Fibroblast of skin of right biceps (primary cell): ENCODE measurements at places on chromosomes 5 and 9.
A peak's percentile ranks its signal among the peaks of the same experiment; 100 is the strongest.

DNA sequence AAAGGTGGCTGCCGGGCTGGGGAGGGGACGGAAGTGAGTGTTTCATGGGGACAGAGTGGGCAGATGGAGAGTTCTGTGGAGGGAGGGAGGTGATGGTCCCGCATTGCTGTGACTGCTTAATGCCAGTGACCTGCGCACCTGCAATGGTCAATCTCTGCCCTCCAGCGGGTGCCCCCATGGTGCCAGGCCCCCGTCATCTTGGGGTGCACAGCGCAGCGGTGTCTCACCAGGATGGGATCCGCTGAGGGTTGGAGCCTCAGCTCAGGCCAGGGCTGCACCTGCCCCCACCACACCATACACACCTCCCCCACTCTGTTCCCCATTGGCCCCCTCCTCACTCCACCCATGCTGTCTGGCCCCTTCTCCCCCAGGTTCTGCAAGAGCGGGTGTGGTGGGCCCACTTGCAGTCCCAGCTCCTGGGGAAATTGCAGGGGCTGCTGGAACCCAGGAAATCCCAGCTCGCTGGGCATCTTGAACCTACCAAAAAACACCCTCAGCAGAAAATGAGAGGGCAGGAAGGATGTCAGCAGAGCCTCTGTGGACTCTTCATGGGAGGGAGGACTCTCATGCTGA, 12.1 kb upstream of the CAMSAP1 start:
- DNase-seq: no peak

GRCh38 chr9:110797611-110798010, 129.0 kb downstream of the MUSK start:
- peak; percentile 90 for DNase-seq

- no peak for DNase-seq
Measured at GRCh38 chr9:21473236-21473635, 8.9 kb downstream of the IFNE start.

DNA sequence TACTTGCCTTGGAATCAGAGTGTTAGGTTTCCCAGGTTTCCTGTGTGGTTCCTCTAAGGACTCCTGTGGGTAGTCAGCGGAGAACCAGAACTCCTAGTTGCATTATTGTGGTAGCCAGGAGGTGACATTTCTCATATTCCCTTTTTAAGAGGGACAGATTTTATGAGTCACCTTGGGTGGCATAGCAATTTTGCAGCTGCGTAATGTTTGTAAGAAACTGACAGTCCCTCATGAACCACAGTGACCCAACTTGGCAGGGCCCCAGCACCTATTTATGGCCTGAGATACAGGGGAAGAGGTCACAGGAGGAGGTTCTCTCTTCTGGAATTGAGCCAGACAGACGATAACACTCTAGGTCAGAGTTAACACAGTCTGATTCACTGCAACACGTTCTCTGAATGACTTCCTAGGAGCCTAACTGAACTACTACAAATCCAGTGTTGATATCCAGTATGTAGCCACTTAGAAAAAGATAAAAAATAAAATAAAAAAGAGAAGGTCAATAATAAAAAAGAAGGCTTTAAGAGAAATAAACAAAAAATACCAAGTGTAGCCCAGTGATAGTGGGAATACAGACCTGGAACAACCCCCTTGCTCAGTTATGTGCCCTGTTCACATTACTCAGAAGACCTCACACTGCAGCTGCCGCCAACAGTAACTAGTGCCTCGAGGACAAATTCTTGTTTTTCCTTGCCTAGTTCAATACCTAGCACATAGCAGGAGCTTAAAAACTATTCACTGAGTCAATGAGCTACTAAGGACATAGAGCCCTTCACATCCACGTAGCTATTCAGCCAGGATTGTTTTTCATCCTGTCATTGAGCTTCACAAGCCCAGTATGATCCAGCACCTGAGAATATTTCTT, 50.7 kb upstream of the VLDLR start:
- peak; percentile 70 for DNase-seq

DNA sequence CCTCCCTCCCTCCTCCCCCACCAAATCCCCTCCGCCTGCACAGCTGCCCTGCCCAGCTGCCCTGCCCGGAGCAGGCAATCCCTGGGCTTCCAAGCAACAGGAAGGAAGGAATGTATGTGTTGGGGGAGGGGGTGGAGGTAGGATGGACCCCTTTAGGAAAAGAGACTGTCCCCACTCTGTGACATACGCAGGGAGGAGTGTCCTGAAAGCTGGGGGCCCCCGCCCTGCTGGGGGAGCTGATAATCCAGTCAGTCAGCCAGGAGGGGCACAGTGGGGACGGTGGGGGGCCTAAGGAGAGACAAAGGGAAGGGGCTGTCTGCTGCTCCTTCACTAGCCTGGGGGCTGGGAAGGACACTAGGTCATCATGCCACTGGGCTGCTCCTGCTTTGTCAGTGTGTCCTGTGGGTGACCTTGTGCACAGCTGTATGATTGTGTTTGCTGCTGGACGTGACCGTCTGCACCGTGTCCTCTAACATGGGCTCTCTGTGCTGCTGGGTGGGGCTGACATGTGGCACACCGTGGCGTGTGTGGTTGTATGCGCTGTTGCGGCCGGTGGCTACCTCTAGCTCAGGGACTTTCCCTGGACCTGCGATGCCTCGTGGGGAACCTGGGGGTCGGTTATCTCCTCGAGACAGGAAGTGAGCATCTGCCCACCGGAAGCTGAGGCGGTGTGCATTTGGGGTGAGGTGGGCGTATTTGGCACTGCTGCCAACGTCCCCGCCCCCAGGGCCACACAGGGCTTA, 3.0 kb downstream of the N4BP3 start:
- DNase-seq: no peak

DNA sequence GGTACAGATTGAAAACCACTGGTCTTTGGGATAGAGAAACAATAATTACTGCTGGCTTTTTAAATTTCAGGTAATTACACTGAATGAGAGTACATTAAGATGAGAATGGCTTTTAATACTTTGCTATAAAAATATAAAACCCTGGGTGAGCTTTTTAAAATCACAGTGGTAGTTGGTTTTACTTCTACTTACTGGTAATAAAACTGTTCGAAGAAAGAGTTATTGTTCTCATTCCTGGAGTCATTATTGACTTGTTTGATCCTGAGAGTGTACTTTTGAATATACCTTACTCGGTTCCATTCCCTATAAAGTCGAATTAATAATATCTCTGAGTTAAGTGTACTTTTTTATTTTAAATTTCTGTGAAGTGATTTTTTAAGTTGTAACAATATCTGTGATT, 21.5 kb downstream of the MELK start:
- no peak for DNase-seq

GRCh38 chr5:92850886-92851285, 730.1 kb downstream of the NR2F1-AS1 start:
- no peak for DNase-seq

DNA sequence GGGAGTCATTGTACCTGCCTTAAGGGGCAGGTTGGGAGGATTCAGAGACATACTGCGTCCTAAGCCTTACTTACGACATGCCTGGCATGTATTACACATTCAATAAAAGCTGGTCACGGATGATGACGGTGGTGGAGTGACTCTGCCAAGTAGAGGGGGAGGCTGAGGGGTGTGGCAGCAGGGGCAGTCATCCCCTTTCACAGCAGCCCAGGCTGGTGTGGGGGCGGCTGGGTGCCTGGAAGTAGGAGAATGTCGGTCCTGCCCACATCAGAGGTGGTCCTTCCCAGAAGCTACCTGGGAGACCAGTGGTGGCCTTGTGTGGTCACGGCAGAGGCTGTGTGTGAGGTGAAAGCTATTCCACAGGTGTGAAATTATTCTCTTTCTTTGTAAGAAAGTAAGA, 8.9 kb downstream of the ZBTB34 start:
- no peak for DNase-seq

DNA sequence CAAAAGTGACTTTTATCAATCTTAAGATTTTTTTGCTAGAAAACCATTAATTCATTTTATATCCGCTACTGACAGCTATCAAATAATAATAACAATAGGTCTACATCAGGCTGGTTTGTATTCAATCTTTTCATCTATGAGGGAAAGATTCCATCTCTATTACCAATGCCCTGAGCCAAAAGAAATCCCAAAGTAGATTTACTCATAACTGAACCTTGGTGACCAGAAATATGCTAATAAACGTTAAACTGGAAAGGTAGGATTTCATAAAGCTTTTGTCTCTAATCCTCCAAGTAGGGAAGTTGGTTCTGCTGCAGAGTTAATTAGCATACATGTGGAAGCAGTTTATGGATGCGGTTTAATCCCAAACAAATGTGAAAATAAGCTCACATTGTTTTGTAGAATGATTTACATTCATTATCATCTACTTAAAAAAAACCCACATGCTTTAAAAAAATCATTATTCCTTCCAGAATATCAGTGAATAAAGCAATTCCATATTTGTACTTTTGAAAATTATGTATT, 715.5 kb downstream of the CETN3 start:
- DNase-seq: peak; percentile 17

- no peak for DNase-seq
Measured at GRCh38 chr9:124747065-124747464, 24.0 kb downstream of the NR6A1 start.

- peak; percentile 55 for DNase-seq
Measured at GRCh38 chr5:167442922-167443321, 848.5 kb upstream of the WWC1 start.

GRCh38 chr9:121394292-121394691, 24.2 kb upstream of the STOM start:
- DNase-seq: peak; percentile 38

GRCh38 chr5:173464813-173465212, 136.6 kb upstream of the STC2 start:
- no peak for DNase-seq

- no peak for DNase-seq
Measured at GRCh38 chr5:123094919-123095797, 6.1 kb downstream of the PRDM6 start.

GRCh38 chr9:90070469-90070868, 465.7 kb downstream of the GADD45G start:
- DNase-seq: no peak

- DNase-seq: no peak
Measured at GRCh38 chr5:1545805-1546355, 22.1 kb upstream of the LPCAT1 start.

GRCh38 chr9:94212091-94212490, 47.0 kb upstream of the ZNF169 start:
- DNase-seq: peak; percentile 21

- DNase-seq: no peak
Measured at GRCh38 chr5:164265566-164265965, 760.1 kb downstream of the MAT2B start.

- no peak for DNase-seq
Measured at GRCh38 chr5:132493241-132493640, 2.7 kb upstream of the IRF1 start.

GRCh38 chr5:169591636-169592035, 8.1 kb downstream of the SPDL1 start:
- DNase-seq: peak; percentile 41

DNA sequence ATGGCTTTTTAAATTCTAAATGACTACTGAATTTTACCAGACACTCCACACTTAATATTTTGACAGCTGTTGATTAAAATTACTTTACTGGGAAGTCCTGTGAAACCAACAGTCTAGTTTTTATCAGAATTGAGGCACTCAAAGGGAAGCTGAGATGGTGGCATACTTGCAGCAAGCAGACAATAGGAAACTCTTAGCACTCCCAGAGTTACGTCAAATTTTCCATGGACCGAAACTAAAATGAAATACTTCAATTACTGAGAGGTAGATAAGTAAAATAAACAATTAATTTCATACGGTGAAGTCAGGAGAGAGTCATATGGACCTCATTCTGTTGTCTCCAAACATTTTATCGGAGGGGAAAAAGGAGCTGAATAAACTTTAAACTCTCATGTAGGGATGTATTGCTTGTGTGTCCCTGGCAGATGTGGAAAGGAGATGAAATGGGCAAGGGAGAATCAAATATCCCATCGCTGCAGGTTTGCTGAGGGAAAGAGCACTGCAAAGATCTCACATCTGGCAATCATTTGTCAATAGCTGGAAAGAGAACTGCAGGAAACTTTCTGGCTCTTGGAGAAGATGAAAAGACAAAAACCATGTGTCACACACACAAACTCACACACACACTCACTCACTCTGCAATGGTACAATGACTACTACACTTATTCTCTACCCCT, 189.4 kb downstream of the BNC2 start:
- DNase-seq: peak; percentile 76

GRCh38 chr5:139251281-139251687, 42.3 kb upstream of the MATR3 start:
- no peak for DNase-seq

GRCh38 chr5:94021246-94021645, 279.8 kb upstream of the POU5F2 start:
- DNase-seq: peak; percentile 32

DNA sequence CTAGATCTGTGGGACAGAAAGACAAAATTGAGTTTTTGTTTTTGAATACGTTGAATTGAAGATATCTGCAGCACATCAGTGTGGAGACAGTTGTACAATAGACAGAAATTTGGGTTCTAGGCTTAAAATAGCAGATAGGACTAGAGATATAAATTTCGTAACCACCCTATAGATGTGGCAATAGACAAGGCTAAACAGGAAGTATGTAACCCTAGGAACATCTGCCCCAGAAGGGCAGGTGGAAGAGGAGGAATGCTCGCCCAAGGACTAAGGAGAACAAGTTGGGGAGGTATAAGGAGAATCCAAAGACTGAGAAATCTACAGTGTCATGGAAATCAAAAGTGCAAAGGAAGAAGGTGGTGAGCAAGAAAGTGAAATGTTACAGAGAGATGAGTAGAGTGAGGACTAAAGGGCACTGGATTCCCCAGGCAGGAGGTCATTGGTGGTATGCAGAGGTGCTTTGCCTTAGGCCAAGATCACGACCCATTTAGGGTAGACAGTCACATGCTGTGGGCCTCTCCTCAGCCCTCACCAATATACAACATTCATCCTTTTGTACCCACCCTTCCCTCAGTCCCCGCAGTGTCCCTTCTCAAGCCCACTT, 109.1 kb upstream of the ELL2 start:
- DNase-seq: no peak
